ENCODE measurements at places on chromosomes 11 and 22.

DNA sequence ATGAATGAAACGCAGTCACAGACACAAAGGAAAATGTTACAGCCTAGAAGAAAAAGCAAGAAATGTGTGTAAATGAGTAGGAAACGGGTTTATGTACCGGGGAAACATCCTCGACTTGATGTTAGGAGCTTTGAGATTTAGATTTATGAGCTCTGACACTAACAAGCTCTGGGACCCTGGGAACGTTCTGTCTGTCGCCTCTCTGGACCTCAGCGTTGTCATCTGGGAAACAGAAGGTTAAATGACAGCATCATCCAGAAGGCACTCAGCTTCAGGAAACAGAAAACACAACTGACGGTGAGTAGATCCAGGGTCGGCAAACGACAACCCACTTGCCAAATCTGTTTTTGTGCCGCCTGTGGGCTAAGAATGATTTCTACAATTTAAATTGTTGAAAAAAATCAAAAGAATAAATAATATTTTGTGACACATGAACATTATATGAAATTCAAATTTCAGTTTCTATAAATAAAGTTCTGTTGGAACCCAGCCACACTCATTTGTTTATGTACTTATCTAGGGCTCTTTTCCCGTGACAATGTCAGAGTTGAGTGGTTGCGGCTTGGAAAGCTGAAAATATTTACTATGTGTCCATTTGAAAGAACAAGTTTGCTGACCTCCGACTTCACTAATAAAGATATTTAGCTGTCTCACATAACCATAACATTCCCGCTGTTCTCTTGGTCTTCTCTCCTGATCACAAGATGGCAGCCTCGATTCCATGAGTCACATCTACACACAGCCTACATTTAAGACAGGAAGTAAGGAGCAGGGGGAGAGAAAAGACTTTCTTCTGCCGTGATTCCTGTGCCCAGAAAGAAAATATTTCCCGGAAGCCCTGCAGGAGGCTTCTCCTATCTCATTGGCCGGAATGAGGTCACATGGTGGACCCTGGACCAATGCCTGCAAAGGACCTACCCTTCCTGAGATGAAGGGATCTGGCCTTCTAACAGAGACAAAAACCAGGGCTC, 47.1 kb upstream of the SYT13 start:
- peak; percentile 73 for DNase-seq

DNA sequence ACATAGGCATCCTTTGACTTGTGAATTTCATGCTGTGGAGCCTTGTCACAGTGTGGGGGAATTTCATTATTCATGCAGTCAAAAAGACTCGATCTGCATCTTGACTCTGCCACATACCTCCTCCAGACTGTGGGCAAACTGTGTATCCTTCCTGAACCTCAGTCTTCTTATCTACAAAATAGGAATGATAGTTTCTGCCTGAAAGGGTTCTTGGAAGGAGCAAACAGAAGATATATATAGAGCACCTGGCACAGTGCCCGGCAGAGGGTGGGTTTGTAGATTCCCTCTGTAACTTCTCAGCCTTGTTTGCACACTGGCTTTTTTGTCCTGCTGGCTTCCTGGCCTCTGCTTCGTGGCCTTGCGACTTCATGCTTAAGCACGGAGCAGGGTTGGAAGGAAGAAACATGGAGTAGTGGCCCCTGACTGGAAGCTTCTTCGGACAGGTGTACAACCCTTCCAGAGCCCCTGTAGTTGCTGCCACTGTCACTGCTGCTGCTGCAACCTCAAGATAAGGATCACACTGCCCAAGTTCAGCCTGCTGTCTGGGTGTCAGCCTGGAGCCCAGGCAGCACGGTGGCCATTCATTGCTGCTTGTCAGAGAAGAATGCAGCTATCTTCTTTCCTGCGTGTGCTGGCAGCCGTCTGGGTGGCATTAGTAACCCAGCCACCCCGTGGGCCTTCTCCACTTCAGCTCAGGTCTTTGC, 106.4 kb downstream of the MICAL2 start:
- peak; percentile 60 for DNase-seq

DNA sequence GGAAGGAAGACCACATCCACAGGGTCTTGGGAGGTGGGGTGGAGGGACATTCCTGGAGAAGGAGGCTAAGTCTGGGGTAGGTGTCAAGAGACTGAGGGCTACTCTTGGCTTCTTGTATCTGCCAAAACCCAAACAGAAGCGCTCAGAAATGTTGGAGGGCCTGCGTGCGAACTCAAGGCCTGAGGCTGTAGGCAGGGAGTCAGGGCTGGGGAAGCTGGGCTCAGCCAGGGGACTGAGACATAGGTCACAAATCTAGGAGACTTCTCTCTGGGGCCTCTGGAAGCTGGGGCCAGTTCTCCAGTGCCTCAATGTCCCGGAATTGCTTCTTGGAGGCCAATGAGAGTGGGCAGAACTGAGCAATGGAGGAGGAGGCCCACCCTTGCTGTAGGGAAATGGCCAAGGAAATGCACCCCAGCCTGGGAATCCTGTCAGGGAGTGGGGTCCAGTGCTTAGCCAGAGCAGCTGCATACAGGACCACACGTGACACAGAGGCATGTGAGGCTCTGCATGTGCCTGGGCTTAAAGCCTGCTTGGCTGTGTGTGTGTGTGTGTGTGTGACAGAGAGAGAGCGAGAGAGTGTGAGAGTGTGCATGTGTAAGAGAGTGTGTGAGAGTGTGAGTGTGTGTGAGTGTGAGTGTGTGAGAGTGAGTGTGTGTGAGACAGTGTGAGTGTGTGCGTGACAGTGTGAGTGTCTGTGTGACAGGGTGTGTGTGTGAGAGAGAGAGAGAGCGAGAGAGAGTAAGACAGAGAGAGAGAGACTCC, 141.3 kb downstream of the ST3GAL4 start:
- no peak for DNase-seq

DNA sequence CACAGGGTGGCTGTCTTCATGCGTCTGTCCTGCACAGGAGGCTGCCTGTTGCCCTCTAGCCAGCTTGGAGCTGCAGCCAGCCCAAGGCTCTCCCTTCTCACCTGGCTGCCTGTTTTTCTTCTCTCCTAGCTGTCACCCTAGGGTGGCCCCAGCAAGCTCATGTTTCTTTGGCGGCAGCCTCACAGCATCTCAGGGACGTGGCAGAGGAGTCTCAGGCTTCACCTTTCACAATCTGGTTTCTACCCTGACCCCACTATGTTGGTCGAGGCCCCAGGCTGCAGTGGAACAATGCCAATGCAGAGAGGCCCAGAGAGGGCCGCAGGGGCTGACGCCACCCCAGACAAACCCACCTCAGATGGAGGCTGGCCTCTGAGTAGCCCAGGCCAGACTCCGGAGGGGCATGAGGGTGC, 2.5 kb upstream of the CLDN5 start:
- DNase-seq: no peak

- peak; percentile 77 for DNase-seq
Observed at GRCh38 chr11:76371170-76371569, 9.8 kb downstream of the THAP12 start.

DNA sequence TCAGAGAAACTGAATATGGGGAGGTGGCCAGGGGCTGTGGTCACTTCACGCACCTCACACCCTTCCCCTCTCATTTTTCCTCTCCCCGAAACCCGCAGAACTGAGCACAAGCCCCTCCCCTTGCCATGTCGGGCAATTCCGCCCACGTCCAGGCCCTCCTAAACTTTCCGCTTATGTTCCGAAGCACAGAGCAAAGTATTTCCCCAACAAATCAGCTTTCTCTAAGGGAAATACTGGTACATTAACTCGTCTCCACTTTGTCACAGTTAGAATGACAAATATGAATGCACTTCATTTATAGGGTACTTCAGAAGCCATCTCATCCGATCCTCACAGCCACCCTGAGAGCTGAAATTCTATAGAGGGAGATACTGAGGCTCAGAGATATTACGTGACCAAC, 94.7 kb upstream of the TMEM45B start:
- DNase-seq: no peak

GRCh38 chr22:30989474-30989873, 20.4 kb downstream of the TUG1 start:
- DNase-seq: peak; percentile 35

GRCh38 chr11:72924568-72925190, 110.5 kb downstream of the ATG16L2 start:
- peak; percentile 76 for DNase-seq

All from fibroblast of pulmonary artery (primary cell).